GM23248 (cell line): ENCODE measurements at places on chromosomes 6 and 20. TPM values are rescaled to one million over a fixed set of nuclear protein-coding genes. Genes with fewer than 3 reads are reported as not detected.

The PPP1R3D gene
- 6.7 and 8.2 TPM in 2 replicates for total RNA-seq

The CYP24A1 gene
- total RNA-seq: 1.2 TPM in 1 of 2 replicates, not detected in the other

The GABBR1 gene
- total RNA-seq: 4.6 and 5.3 TPM in 2 replicates

The LY6G6C gene
- not detected in 2 replicates for total RNA-seq

The ABHD16B gene
- not detected in 2 replicates for total RNA-seq
